Esophagus squamous epithelium (tissue), 5 donors: ENCODE measurements at places on chromosomes 7 and 10.

DNA sequence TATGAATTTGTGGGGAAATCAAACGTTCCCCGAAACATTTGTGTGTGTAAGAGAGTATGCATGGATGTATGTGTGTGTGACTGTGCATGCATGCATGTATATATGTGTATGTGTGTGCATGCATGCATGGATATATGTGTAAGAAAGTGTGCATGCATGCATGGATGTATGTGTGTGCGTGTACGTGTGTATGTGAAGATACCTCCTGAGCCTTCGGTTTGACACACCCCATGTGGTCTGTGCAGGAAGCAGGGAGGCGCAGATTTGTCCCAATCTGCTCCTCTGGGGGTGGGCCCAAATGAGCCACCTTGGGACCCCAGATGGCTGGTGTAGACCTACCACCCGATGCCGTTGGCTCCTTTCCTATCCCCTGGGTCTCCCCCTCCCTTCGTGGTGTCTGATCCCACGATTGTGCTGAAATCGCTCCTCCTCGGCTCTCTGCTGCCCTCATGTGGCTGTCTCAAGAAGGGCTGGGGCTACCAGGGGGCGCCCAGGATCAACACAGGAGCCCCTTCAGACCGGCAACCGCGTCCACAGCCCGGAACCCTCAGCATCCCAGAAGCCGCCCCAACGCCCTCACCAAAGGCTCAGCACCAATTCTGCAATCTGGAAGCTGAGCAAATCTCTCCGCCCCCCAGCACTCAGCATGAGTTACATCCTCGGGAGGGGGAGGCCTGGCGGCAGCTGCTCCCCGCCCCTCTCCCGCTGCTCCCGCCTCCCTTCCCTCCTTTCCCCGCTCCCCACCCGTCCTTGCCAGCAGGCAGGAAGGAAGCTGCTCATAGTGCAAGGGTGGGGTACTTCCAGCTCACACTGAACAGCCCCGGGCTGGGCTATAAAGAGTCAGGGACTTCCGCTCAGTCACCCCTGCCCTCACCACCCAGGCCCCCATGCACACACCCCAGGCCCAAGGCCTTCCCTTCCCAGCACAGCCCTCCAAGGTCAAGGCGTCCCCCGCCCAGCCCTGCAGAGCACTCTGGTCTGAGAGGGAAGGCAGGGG is 2.3 kb upstream of the NOS3 start:
- no peak for DNase-seq

DNA sequence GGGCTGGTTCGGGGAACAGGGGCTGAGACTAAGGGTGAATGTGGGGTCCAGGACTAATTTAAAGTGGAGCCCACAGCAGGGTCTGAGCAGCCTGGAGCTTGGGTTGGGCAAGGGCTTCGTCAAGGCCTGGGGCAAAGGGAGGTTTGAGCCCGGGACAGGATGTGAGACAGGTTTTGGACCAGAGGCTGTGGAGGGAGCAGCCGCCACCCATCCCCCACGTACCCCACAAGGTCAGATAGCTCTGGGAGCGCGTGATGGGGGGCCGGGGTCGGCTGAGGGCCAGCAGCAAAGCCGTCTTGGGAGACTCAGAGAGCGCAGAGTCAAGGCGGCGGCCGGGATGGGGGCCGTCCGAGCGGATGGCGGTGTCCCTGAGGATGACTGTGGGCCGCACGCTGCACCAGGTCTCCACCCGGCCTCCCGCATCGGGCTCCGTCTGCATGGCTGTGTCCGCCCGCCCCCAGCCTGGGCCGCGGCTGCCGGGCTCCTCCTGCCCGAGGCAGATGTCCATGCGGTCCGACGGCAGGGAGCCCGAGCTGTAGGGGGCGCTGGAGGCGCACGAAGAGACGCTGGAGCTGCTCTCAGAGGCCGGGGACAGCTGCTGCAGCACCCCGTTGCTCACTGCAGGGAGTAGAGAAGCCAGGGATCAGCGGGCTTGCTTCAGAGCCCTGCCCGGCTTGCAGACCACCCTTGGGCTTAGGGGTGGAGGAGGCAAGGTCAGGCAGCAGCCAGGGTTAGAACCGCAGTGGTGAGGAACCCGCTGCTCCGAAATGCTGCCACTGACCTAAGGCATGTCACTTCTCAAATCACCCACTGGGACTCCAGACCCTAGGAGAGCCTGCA is 12.1 kb downstream of the PDZD7 start:
- no peak for DNase-seq

GRCh38 chr10:114575417-114576131 is 82.5 kb downstream of the ABLIM1 start:
- no peak for DNase-seq

DNA sequence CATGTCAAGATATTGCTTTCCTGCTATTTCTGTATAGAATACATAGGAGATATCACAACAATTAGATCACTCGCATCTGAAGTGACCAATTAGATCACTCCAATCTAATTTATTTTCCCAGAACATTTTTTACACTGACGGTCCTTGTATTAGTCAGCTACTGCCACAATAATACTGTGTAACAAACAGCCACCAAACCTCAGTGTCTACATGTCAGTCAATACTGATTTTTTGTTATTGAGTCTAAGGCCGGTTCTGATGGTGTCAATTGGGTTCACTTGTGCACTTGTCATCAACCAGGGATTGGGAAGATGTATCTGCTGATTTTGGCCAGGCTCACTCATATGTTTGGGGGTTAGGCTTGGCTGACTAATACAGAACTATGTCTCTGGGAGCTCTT is 275.9 kb upstream of the NFE2L3 start:
- DNase-seq: no peak

- no peak for DNase-seq
Observed at GRCh38 chr10:27399871-27400270, 104.2 kb upstream of the RAB18 start.

GRCh38 chr7:93013446-93014061 is 104.2 kb downstream of the SAMD9 start:
- no peak for DNase-seq

- DNase-seq: no peak
Observed at GRCh38 chr7:70263471-70264255, 665.4 kb downstream of the AUTS2 start.

- no peak for DNase-seq
Observed at GRCh38 chr10:132410779-132411532, 14.0 kb downstream of the PWWP2B start.
